ENCODE measurements at places on chromosomes 7 and 10.
A peak's percentile ranks its signal among the peaks of the same experiment; 100 is the strongest.

DNA sequence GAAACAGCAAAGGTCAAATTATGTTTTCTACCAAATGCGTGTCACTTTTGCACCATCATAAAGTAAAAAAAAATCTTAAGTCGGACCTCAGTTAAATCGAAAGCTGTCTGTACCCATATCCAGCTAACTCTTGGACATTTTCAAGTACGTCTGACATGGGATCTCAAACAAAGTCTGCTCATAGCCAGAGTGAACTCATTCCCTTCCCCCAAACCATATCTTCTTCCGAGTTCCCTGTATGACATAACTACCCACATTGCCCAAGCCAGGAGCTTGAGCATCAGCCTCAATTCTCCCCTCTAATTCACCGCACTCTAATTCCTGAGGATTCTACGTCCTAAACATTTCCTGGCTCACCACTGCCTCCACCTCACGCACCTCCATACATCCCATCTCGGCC lies 44.8 kb upstream of the TARP start:
- DNase-seq = no peak

DNA sequence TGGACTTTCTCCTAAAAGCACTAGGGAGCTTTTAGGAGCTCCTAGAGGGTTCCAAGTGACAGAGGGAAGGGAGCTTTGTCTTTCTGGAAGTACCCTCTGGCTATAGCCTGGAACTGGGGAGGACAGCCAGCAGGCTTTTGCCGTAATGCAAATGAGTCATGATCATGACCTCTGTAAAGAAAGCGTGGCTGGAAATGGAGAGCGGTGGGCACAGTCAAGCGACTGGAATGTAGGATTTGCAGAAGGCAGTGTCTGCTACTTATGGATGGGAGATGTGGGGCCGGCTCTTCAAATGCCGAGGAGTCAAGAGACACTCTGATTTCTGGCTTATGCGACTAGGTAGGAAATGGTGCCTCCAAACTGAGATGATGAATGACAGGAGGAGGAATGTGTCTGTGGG lies 34.6 kb upstream of the PLPP4 start:
- peak; percentile 63 for DNase-seq

DNA sequence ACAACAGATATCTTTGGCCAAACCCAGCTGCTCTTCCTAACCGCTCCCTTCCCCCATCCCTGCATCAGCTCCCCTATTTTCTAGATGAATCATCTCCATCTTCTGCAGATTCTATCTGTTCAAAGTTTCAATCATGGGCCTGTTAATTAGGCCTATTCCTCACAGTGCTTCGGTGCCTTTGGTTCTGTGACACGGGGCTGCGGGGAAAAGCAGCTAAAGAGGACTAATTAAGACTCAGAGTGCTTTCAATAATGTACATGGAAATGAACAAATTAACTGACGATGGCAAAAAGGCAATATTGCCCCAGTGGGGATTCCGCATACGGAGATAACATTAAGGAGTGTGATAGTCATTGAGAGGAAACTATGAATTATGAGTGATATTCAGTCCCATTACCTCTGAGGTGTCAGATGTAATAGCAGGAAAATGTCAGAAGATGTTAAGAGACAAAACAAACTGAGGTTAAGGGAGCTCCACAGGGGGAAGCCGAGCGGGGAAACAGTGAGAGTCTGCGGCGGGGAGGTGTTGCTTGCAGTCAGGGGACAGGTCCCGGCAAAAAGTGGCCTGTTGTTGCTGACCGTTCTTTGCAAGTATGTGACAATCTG lies 716.9 kb downstream of the TYW1 start:
- no peak for DNase-seq

DNA sequence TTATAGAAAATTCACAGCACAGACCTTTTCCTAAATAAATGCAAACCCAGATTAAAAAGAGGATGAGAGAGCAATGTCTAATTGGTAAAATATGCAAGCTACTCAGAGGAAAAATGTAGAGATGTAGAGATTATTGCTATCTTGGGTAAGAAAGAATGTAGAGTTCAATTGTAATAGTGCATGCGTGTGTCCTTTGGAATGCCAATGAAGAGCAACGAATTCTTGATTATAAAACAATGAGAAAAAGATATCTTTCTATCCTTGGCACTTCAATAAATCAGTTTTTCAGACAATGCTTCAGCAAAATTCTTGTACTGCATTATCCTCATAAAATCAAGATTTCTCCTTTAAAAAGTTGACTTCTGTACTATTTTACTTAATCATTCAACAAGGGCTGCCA lies 50.9 kb downstream of the SEMA3D start:
- peak; percentile 40 for DNase-seq

- DNase-seq = no peak
Measured at GRCh38 chr10:11667756-11668155, 56.3 kb upstream of the USP6NL start.

DNA sequence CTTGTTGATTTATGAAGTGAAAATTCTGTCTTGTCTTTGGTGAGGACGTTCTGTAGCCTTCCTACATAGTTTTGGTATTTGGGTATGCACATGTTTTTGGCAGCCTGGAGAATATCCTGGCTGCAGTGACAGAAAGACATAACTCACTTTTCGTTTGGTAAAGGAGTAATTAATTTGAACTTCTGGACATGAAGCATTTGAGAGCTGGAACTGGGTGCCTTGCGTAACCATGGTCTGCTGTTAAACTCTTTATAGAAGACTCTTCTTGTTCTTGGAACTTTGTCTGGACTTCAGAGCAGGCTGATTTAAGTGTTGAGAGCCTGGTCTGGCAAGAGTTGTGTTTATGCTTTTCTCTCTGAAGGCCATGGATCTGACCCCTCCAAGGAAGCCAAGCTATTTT lies 231.3 kb downstream of the LRMDA start:
- DNase-seq = peak; percentile 28

GRCh38 chr10:79340646-79341244 lies 6.5 kb upstream of the PPIF start:
- no peak for DNase-seq

DNA sequence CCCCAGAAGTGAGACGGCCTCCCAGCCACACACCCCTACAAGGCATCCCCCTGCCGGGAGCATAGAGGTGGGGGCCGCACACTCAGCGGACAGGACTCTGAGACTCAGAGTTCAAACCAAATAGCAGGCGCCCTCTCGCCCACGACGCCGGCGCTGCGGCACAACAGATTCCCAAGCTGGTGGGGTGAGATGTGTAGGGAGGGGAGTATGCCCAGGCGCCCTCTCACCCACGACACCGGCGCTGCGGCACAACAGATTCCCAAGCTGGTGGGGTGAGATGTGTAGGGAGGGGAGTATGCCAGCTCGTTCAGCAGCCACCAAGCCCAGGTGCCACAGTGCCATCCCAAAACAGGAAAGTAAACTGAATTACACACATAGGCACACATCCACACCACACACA lies 64.7 kb downstream of the TCERG1L start:
- DNase-seq = no peak

- DNase-seq = no peak
Measured at GRCh38 chr7:97226541-97226940, 109.0 kb downstream of the SDHAF3 start.

DNA sequence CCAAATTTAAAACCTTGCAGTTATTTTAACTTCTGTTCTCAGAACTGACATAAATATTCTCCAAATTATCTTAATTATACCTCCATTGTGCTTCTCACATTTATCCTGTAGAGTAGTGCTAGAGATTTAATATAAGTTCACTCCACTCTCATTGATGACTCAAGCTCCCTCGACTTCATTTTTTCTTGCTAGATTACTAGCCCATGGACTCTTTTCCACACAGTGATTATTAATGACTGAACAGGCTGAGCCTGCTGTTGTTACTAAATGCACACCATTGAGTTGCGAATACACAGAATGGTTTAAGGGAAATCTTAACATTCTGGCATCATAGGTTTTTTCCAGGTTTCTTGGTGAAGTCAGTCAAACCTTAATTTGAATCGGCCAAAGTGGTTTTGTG lies 179.5 kb upstream of the AKR1E2 start:
- DNase-seq = no peak

DNA sequence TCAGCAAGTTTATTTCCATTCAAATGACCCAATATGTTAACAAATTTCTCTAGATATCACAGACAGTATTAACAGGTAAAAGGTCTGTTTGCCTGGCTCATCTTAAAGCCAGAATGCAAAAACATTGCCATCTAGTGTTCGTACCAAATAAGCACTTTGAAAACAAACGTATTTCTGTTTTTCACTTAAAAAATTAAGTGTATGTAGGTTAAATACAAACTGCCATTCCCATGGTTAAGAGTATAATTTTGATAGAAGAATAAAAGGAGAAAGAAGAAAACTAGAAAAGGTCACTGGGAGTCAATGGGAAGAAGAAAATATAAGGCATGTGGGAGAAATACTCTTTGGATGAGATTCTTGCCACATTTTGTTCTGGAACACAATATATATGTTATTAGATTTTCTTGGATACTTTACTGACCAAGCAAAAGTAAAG lies 51.0 kb downstream of the ORC5 start:
- no peak for DNase-seq

GRCh38 chr10:93006435-93007039 lies 54.1 kb upstream of the CYP26C1 start:
- peak; percentile 21 for DNase-seq

- no peak for DNase-seq
Measured at GRCh38 chr10:100655760-100656421, 89.5 kb upstream of the PAX2 start.

DNA sequence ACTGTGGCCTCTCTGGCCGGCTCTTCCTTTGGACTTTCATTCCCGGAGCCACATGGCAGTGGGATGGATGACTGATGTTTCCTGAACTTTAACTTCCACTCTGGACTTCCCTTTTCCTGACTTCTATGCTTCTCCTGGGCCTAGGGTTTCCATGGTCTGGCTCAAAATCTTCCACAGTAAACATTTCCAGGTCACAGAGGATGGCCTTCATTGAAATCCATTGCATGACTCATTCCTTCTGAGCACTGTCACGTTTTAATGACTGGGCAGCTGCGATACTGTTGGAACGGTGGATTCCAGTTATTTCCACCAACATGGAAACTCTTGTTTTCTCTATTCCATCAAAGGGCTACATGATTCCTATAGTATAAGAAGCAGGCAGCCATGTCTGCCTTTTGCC lies 24.4 kb upstream of the ZNF273 start:
- DNase-seq = no peak

DNA sequence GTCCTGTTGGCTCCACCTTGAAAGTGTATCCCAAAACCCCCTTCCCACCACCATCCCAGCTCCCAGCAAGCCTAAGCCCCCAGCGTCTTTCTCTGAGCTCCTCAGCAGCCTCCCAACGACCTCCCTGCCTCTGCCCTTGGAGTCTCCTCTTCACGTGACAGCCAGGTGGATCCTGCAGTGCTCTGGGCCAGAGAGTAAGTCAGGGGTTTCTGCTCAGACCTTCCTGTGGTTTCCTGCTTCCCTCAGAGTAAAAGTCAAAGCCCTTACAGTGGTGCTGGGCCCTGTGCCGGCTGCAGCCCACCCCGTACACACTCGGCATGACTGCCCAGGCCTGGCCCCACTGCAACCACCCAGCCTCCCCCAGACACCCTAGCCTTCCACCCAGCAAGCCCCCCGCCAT lies 51.9 kb downstream of the OAT start:
- DNase-seq = no peak

DNA sequence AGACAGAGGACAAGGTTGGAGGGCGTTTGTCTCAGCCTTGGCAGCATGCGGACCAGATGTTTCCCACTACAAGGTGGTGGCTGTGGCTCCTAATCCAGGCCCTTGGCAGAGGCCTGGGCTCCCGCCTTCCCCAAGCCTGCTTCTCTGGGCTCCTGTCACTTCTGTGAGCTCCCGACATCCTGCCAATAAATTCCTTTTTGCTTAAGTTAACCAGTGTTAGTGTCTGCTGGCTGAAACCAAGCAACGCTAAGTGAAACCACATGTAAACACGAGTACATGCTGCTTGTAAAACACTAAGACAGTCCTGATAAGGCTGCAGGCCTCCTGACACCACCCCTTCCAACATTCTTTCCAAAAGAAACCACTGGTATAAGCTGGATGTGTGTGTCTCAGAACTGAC lies 263.6 kb upstream of the ZMIZ1 start:
- peak; percentile 99 for DNase-seq

GRCh38 chr7:35648367-35648766 lies 46.6 kb downstream of the HERPUD2 start:
- DNase-seq = no peak

DNA sequence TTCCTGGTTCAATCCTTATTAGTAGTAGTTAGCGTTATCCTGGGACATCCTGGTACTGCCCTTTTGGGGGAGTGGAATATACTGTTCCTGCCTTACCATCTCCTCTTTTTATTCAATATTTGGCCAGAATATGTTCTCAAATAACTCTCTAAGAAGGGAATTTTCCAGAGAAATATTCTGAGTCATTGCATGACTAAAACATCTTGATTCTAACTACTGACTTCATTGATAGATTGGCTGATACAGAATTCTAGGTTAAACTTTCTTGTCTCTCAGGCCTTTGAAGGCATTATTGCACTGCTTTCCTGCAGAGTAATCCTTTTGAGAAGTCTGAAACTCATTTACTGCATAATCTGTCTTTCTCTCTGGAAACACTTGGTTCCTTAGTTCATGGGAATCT lies 275.5 kb upstream of the DGKB start:
- no peak for DNase-seq

DNA sequence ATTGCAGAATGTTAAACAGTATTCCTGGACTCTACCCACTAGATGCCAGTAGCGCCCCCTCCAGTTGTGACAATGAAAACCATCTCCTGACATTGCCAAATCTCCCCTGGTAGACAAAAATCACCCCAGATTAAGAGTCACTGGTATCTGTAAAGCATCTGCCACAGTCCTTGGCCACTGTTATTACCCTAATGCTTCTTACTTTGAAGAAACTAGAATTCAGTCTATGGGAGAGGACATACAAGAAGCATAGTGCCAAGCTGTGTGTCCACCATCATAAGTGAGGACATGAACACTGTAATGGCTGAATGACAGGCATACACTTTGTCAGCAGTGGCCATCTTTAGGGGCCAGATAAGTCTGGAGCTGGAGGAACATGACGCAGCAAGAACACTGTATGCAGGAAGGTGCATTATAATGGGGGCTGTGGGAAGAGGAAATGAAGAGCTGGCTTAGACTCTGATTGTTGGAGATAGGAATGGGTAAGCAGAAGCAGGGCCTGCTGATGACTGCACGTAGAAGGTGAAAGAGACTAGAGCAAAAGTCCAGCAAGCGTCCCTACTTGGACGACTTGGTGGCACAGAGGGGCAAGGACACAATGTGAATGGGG lies 32.5 kb downstream of the CBX3 start:
- DNase-seq = no peak

DNA sequence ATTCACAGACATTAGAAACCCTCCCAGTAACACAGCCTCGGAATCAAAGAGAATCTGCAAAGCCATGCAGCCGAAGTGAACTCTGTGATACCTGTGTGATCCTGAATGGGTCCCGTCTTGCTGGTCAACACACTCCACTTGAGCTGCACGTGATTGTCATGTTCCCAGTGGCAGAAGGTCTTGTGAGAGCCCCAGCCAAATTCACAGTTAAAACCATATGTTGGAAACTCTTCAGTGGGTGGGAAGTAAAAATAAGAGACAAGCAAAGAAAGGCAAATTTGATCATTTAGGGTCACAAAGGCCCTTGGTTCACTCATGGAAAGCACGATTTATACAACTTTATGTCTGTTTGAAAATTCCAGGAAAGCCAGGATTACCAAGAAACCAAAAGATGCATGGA lies 142.3 kb downstream of the NRP1 start:
- DNase-seq = no peak

GRCh38 chr10:109773288-109774120 lies 149.8 kb downstream of the XPNPEP1 start:
- peak; percentile 3 for DNase-seq
